ENCODE measurements at places on chromosomes 16 and 17.

DNA sequence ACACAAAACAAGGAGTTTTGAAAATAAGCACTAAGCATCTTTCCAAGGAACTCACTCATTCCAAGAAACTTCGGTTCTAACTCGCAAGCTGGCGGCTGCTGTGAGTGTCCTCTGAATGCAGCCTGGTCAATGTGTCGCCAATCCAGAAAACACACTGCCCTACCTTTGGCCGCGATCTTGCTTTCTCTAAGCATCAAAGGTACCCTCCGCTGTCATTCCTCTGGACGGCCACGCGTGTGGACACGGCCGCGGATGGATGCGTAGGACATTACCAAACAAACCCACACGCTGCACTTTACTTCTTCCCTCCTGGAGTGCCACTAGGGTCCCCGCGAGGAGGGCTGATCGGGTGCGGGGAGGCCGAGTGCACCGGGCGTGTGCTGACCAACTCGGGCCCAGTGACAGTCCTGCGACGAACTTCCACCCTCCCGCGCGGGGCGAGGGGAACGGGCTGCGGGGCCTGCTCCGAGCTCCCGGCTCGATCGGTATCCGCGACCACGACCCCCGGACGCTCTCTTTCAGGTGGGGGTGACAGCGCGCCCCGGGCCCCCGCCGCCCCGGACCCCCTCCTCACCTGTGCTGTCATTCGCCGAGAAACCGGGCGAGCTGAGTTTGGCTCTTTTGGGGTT lies 1.1 kb downstream of the CREBBP start:
- no peak for DNase-seq

DNA sequence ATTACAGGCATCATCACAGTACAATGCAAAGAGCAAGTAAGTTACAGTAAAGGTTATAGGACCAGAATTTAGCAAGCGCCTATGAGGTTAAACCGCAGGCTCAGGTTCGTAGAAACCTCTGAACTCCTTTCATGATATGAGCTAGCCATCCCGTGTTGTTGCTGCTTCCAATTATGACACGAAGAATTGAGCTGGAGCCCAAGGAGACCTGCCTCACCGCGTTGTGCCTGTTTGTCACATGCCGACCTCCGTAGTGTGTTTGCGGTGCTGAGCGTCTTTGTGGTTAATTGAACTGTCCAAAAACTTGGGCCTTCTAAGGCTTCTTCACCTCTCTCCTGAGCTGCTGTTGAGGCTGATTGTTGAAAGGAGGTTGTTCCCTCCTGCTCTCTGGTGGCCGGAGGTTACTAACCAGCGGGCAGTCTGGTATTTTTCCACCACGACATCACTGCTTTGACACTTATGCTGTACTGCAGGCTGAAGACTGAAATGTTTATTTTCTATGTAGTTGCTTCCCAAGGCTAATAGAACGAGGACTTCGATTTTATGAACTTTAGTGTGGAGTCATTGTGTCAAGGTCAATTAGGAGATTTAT lies 67.5 kb downstream of the SEC14L1 start:
- DNase-seq, result no peak

- DNase-seq, result no peak
Measured at GRCh38 chr17:19812407-19812806, 55.3 kb downstream of the ULK2 start.

DNA sequence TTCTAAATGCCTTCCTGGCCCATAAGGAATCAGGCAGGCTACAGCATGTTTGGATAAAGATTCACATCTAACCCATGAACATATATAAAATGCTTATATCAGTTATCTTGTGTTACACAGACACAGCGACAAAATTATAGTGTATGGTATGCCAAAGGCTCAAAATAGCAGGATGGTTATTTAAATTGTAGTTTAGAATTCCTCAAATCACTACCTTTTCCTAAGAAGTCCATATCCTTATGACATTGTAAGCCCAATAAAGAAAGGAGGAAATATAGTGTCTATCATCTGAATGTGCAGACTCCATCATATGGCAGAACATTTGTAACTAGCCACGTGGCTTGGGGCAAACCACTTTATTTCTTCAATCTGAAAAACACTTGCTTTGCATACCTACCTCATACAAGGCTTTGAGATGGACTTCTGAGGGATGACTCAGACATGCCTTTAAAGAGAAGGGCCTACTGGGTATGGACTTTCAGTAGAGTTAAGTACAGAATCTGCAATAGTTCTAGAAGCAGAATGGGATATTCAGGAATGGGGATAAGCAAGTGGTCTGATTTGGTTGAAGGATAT lies 12.1 kb upstream of the DHX8 start:
- no peak for DNase-seq

DNA sequence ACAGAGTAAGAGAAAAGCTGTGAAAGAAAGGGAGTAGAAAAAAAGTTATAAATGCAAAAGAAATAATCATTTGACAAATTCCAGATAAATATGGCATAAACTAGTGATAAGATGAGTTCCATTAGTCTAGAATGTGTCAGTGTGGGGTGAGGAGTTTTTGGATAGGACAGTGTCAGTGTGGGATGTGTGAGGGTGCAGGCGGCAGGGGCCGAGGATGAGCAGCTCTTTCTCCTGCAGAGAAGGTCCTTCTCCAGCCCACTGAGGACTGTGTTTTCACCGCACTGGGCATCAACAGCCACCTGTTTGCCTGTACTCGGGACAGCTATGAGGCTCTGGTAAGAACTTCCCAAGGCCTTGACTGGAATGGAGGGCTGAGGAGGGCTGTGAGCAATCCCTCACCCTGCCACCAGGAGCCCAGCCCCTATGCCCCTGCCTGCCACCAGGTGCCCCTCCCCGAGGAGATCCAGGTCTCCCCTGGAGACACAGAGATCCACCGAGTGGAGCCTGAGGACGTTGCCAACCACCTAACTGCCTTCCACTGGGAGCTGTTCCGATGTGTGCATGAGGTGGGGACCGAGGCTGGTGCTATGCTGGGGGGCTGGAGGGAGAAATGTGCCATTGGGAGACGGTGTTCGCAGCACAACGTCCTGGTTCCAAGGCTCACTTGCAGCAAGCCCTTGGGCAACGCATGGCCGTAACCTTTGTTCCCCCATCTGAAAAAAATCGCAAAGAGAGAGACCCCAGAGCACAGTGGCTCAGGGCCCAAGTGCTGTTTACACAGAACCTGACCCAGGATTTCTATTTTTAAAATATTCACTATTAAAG lies 13.1 kb downstream of the RAPGEFL1 start:
- no peak for DNase-seq

- no peak for DNase-seq
Measured at GRCh38 chr16:15950161-15950854, 892 bp downstream of the ABCC1 start.

DNA sequence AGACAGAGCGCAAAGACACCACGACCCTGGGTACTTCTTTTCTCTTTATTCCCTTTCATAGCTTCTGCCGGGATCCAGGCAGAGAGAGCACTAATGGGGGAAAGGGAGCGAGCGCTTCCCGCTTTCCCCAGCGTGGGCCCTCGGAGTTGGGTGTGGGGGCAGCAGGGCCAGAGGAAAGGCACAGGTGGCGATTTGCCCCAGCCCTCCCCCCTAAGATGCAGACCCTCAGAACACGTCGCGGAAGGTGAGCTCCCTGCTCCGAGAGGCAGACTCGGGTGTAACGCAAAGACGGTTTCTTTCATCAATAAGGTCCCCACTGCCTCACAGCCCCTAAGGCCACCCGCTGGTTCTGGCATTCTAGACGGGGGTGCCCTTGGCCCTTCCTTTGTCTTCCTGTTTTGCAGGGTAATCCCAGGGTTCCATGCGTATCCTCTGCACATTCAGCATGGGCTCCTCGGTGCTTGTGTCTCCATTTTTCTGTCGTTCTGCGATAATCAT lies 570 bp upstream of the NME3 start:
- no peak for DNase-seq

DNA sequence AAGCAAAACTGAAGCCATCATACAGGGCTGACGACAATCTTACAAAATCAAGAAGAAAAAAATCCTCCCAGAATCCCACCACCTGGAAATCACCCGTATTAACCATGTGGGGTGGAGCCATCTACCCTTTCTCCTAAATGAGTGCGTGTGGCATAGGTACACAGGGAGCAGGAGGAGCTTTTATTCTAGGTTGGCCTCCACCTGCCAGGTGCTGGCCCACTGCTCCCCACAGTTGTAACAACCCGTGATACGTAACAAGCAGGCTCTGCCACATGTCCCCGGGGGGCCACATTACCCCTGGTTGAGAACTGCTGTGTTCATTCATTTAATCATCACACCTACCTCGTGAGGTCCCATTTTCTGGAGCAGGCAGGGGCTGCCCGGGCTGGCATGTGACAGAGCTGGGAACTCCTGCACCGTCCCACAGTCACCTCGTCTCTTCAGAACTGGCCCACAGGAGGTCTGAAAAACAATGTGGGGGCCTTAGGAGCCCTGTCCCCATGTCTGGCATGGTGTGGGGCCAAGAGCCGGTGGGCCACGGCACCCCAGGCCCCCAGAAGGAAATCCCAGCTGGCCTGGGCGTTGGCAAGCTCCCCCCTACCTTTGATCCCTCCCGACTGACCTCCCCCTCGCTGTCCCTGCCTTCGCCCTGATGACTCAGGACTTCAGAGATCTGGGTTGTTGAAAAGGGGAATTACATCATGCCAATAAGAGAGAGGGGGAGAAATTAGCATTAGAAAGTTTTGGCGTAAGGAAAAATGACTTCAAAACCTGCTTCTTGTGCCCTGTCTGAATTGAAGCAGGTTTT lies 12.9 kb downstream of the CMIP start:
- DNase-seq, result no peak

GRCh38 chr16:56341656-56342399 lies 83.5 kb downstream of the AMFR start:
- no peak for DNase-seq

DNA sequence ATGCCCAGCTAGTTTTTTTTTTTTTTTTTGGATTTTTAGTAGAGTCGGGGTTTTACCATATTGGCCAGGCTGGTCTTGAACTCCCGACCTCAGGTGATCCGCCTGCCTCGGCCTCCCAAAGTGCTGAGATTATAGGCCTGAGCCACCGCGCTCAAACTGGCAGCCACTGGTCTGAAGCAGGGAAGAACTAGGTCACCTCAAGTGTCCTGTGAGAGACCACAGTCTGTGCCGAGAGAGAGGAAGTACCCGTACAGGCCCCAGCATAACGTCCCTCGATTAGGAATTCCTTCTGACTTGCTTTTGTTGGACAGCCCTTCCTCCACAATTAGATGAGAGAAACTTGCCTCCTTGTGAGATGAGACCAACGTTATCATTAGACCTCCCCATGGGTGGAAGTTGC lies 13.7 kb upstream of the CD300E start:
- no peak for DNase-seq

GRCh38 chr16:55272744-55273143 lies 51.3 kb upstream of the IRX6 start:
- no peak for DNase-seq

- DNase-seq, result no peak
Measured at GRCh38 chr17:9676820-9677310, 31.5 kb downstream of the USP43 start.

GRCh38 chr16:6988846-6989245 lies 343.8 kb upstream of the RBFOX1 start:
- DNase-seq, result no peak

- DNase-seq, result no peak
Measured at GRCh38 chr17:67180275-67180674, 64.7 kb downstream of the HELZ start.

- DNase-seq, result no peak
Measured at GRCh38 chr16:1374418-1375297, 22.9 kb downstream of the GNPTG start.

GRCh38 chr16:24156777-24157176 lies 99.4 kb upstream of the CACNG3 start:
- no peak for DNase-seq

- no peak for DNase-seq
Measured at GRCh38 chr17:75428543-75429469, 23.3 kb upstream of the GRB2 start.

DNA sequence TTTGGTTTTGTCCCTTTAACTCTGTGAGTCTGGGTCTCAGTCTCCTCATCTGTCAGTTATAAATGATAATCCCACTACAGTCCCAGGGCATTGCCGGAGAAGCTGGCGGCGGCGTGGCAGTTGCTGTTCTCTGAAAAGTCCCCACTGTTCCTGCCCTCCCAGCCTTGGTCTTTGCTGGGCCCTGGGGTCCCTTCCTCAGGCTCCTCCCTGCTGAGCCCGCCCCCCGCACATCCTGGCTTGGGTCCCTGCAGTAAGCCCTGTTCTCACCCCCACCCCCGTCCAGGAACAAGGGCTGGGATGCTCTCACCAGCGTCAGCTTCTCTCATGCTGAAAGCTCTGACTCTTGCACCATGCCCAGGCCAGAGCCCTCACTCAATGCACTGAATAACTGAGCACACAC lies 35.3 kb upstream of the PEMT start:
- no peak for DNase-seq

DNA sequence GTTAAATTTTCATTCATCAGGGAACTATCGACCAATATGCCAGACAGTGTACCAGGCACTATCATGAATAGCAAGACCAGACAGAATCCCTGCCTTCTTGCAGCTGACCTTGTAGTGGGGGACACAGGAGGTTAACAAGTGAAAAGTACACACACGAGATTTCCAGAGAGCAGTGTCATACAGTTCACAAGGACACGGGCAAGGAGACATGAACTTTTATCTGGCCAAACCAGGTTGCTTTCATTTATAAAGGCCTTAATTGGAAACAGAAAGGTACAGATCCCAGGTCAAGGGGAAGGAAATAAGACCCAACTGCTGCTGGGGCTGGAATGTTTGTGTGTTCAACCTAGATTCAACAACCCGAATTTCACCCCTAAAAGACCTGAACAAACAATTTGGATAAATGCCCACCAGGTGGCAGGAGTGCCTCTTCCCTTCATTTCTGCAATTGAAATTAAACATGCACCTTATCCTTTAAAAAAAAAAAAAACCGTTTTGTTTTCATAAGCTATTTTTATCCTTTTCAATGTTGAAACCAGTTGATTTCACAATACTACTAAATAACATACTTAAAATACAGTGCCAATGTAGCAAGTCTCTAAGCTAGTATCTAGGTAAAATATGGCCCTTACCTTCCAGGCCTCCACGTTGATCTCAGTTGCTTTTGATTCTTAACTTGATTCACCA lies 65.9 kb downstream of the EMP2 start:
- DNase-seq, result no peak

GRCh38 chr17:64020056-64020766 lies at the start of gene ICAM2:
Gene ICAM2, minus strand, starts transcription at chr17:64020633. Its CDS starts 13,942 bp downstream, at chr17:64006691.
- DNase-seq, result peak; percentile 81

- no peak for DNase-seq
Measured at GRCh38 chr17:28974451-28974850, 23.1 kb upstream of the PHF12 start.

DNA sequence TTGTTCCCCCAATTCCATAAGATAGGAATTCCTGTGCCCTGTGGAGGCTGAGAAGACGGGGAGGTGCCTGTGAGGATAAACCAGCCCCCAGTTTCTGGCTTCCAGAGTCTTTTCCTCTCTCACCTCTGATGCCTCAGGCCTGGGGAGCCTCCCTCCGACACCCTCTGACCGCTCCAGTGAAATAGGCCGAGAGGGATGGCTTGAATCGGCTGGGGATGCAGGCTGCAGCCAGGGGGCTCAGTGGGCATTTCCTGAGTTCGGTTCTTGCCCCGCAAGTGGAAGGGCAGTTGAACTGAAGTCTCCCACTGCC lies 339.4 kb downstream of the SEC14L1 start:
- DNase-seq, result no peak

GRCh38 chr17:82231312-82231561 lies 2.4 kb downstream of the SLC16A3 start:
- no peak for DNase-seq

- DNase-seq, result no peak
Measured at GRCh38 chr17:74235911-74236371, 22.6 kb downstream of the TTYH2 start.

GRCh38 chr16:22946433-22946832 lies 132.5 kb downstream of the HS3ST2 start:
- DNase-seq, result no peak

GRCh38 chr17:63601439-63602371 lies 1.0 kb downstream of the TACO1 start:
- DNase-seq, result no peak

Data from stimulated activated CD4-positive, alpha-beta T cell treated with anti-CD3 and anti-CD28 coated beads, Interleukin-1b, Interleukin-23, amount 100 ng/mL, for 1 hour (primary cell).